ENCODE measurements at places on chromosomes 2 and 18. TPM values are rescaled to one million over a fixed set of nuclear protein-coding genes. Genes with fewer than 3 reads are reported as not detected.

- no peak for DNase-seq
Measured at GRCh38 chr2:136363900-136364299, 246.0 kb upstream of the CXCR4 start.

MC2R gene
- not detected for total RNA-seq

GRCh38 chr18:48828691-48829442 lies 121.9 kb downstream of the SMAD7 start:
- DNase-seq: peak; percentile 5

DUSP19 gene
- 14.1 TPM for total RNA-seq

MATN3 gene
- 3.2 TPM for total RNA-seq

DNA sequence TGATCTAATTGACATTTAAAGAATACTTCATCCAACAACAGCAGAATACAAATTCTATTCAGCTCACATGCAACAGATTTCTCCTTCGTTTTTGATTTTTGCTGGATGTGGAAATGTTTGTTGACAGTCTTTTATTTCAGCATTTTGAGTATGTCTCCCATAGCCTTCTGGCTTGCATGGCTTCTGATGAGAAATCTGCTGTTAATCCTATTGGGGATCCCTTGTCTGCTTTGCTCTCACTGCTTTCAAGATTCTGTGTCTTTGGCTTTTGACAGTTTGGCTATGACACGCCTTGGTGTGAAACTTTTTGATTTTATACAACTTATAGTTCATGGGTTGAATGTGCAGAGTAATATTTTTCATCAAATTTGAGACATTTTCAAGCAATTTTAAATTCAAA lies 44.7 kb downstream of the TRABD2A start:
- DNase-seq: no peak

DNA sequence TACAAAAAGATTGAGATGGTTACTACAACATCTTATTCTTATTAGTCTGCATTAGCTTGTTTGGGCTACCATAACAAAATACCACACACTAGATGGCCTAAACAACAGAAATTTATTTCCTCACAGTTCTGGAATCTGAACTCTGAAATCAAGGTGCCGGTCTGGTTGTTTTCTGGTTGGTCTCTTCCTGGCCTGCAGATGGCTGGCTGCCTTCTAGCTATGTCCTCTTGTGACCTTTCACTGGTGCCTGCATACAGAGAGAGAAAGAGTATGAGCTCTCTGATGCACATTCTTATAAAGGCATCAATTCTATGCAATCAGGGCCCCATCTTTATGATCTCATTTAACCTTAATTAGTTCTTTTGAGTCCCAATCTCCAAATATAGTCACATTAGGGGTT lies 696.5 kb downstream of the TDRD15 start:
- DNase-seq: no peak

SPDYA gene
- 1.1 TPM for total RNA-seq

SNRNP27 gene
- 74.3 TPM for total RNA-seq

DNA sequence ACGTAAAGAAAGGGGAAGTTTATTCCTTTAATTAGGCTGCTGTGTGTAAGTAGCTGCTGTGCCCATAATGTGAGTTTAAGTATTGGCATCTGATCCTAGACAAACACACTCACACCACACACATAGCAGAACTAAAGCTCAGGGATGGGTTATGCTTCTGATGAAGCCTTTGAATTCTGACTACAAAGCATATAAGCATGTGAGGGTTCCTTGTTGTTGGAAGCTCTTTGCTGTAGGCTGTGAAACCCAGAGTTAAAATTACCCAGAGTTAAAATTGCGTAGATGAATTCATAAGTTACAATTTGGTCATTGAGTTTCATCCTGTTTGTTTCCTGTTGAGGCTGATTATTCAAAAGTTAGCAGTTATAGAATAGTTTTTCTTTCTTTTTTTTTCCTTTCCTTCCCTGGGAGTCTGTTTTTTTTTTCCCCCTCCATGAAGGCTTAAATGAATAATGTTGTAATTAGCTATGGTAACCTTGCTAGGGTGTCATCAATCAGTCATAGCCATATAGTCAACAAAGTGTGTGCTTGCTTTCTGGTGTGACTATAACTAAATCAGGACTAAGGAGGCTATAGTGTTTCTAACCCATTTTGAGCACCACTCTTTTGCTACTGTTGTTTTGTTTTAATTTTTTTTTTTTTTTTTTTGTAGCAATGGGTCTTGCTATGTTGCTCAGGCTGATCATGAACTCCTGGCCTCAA lies 426.1 kb downstream of the PARD3B start:
- no peak for DNase-seq

AGXT gene
- not detected for total RNA-seq

DNA sequence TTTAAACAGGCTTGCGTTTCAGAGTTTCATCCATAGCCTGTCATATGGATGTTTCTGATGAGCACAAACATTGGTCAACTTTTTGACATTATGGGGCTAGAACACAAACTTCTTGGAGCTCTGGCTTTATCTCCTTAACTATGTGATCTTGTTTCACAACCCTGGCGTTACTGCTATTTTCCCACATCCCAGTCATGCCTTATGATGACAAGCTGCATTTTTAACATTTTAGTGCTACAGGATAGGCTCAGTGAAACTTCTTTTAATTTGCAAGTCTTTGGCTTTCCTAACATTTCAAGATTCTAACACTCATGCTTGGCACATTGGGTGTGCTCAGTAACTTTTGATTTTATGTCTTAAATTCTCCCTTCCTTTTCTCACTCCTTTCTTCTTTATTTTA lies 21.0 kb upstream of the PDE1A start:
- DNase-seq: no peak

GTF2A1L gene
- total RNA-seq: not detected

- DNase-seq: no peak
Measured at GRCh38 chr2:157250836-157251235, 6.7 kb upstream of the GALNT5 start.

DNA sequence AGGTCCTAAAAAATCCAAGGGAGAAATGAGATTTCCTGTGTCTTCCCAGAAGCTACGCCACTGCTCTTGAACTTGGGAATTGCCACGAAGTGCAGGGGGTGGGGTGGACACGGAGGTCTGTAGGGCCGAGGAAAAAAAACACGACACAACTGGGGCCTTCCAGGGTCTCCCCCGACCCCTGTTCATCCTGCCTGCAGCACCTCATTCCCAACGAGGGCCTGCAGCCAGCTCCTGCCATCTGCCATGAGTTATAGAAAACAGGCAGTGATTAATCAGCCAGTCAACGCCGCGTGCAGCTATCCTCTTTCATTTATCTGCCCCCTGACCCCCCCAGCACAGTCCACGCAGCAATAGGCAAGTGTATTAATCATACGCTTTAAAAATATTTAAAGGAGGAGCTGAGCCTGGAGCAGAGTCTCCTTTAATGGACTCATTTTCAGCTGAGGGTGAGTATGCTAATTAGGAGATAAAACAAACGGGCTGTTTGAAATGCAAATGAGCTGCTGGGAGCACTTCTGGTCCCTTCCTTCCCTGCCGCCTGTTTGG lies 209.9 kb downstream of the TFCP2L1 start:
- DNase-seq: peak; percentile 65

- DNase-seq: no peak
Measured at GRCh38 chr2:47179388-47179787, 24.3 kb upstream of the STPG4 start.

GRCh38 chr2:198312596-198313483 lies 508.4 kb downstream of the PLCL1 start:
- no peak for DNase-seq

ST6GAL2 gene
- 39.3 TPM for total RNA-seq

MYO1B gene
- total RNA-seq: 26.5 TPM

DNA sequence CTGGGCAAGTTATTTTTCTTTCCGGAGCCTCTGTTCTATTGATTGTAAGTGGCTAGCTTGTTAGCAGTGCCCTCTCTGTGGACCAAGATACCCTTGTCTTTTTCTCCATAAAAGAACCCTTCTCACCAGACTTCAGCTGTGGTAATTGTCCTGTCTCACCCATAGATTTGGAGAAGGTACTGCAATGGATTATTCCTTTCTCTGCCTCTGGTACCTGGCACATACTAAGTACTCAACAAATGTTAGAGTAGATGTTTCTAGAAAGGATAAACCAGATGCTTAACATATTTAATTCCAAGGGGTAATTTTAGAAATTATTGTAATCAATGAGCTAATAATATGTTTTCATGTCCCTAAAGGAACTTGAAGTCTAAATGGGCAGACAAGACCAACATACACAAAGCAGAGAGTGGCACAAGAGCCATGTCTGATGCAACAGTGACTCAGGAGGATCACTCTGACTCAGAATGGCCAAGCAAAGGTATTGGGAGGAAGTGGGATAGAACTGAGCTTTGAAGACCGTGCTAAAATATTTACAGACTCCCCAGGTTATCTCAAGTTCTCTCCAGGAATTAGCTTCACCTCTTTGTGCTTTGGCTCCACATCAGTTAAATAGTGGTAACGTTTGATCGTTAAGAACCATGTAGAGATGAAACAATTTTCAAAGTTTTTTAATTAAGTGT lies 129.7 kb upstream of the OSR1 start:
- no peak for DNase-seq

IL36RN gene
- not detected for total RNA-seq

NPPC gene
- 1.6 TPM for total RNA-seq

DNA sequence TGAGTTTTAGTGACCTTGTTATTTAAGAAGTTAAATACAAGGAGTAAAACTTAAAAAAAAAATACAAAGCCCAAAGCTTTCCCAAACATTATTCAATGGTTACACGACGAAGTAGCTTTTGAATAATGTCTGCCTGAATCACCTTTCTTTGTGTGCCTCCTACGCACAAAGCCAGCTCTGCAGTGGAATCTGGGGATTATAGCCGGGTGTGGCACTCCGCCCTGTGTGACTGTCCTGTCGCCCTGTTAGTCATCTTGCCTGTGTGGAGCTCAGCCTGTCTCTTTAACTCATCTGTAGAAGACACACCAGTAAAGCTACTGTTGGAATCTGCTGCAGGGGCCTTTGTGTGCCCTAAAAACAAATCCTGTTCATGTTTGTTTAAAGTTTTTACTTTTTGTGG lies 79.4 kb upstream of the TCF7L1 start:
- no peak for DNase-seq

VAMP8 gene
- total RNA-seq: 4.8 TPM

ABCG5 gene
- 0.29 TPM for total RNA-seq

GRCh38 chr2:73068147-73068546 lies 3.4 kb downstream of the SFXN5 start:
- DNase-seq: no peak

GRCh38 chr2:120650022-120650644 lies 85.5 kb upstream of the GLI2 start:
- DNase-seq: no peak

LYG2 gene
- total RNA-seq: not detected

MSTN gene
- total RNA-seq: 1.6 TPM

SP5 gene
- total RNA-seq: 4.2 TPM

CRYBA2 gene
- total RNA-seq: 1.6 TPM

- DNase-seq: no peak
Measured at GRCh38 chr2:204680576-204680975, 135.3 kb downstream of the PARD3B start.

DNA sequence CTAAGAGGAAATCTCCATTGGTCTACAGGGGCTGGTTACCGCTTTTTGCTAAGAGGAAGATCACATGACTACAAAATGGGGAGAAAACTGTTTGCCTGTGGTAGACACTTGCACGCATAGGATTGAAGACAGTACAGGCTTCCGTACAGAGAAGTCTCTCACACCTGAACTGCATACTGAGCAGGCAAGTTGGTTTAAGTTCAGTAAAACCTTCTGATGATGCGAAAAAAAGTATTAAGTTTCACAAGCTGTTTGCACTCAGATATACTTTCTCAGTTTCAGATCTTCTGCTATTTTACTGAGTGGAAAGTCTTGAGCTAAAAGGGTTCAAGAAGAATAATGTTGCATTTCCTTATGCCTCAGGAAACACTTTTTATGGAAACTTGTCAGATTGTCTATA lies 292.2 kb upstream of the MC4R start:
- no peak for DNase-seq

IL1R2 gene
- 3.4 TPM for total RNA-seq

GRCh38 chr18:25278394-25278793 lies 73.6 kb downstream of the ZNF521 start:
- no peak for DNase-seq

SIX3 gene
- total RNA-seq: 0.62 TPM

DNA sequence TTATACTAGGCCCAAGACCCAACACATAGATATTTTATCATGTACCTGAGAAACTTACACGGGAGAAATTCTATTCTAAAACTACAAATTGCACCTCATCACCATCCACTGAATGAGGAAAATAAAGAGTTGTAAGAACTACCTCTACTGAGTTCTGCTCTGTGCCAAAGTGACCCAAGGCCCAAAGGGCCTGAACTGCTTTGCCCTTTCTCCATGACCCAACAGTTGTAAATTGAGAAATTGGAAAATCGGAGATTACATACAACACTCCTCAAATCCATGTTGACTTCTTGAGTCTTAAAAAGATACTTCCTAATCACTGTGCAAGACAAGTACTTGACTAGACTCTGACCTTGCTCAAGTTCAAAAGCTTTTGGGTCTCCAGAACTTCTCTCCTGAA lies 8.8 kb downstream of the NR4A2 start:
- DNase-seq: no peak

DNA sequence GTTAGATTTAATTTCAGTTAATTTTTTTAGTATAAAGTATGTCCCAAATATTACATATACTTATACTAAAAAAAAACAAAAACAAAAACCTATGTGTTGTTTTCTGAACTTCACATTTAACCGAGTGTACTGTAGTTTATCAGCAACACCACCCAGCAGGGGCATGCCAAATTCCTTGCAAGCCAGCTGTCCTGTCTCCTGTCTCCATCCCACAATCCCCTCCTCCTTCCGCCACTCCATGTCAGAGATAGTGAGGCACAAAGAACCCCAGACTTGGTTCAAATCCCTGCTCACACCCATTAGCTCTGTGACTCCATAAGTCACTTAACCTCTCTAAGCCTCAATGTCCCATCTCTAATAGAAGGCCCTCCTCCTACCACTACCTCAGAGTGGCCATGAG lies 9.4 kb downstream of the CHST10 start:
- DNase-seq: no peak

Measured in dorsolateral prefrontal cortex (tissue), 122 donors.